ENCODE measurements at places on chromosomes 11 and 22.

- no peak for DNase-seq
These were observed 389.0 kb downstream of the TBC1D22A start for GRCh38 chr22:47151490-47151889.

- DNase-seq, result no peak
These were observed 40.0 kb downstream of the ZC3H12C start for GRCh38 chr11:110133160-110133559.

GRCh38 chr11:64268025-64268892, 16.2 kb downstream of the BAD start:
- DNase-seq, result peak; percentile 73

- DNase-seq, result peak; percentile 17
These were observed 345.4 kb upstream of the KIRREL3 start for GRCh38 chr11:127345819-127346459.

GRCh38 chr22:21587803-21588611, 20.5 kb downstream of the UBE2L3 start:
- no peak for DNase-seq

- no peak for DNase-seq
These were observed 12.4 kb downstream of the TRIM6 start for GRCh38 chr11:5608808-5609207.

Measured in mucosa of gallbladder (tissue), 1 donor.